Chondrocyte (in vitro differentiated cells): ENCODE measurements at places on chromosomes 6 and 20. TPM values are rescaled to one million over a fixed set of nuclear protein-coding genes. Genes with fewer than 3 reads are reported as not detected.
A peak's percentile ranks its signal among the peaks of the same experiment; 100 is the strongest.

The LINC00237 gene
- total RNA-seq: not detected in 3 replicates

The ENPP1 gene
- total RNA-seq: 8.1 to 23.6 TPM (median 8.6 TPM) in 3 replicates

The VSX1 gene
- total RNA-seq: not detected in 3 replicates

The HLA-B gene
- 149 to 216 TPM (median 206 TPM) in 3 replicates for total RNA-seq

DNA sequence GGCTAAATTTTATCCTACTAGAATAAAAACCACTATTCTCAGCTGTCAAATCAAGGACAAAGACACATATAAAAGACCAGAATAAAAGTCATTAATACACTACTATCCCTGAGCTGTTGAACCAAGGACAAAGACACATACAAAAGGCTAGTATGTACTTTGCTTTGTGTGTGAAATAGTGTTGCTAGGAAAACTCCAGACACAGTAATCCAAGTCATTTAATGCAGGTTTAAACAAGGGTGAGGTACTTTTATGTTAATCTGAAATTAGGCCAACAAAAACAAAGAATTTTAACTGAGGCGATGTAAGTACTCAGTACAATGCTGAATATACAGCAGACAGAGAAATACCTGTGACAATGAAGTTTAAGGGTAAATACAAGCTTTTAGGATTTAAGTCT lies 18.9 kb downstream of the GCLC start:
- H3K4me3 ChIP-seq: no peak overlapping the region
- H3K27me3 ChIP-seq: no peaks in the 10 kb centered on the region
- no peak overlapping the region for H3K27ac ChIP-seq
- peaks cover 78% of the 10 kb centered on the region for H3K4me1 ChIP-seq
- DNase-seq: no peak

- H3K27me3 ChIP-seq: no peaks in the 10 kb centered on the region
- DNase-seq: no peak
- no peak overlapping the region for H3K27ac ChIP-seq
- no peak overlapping the region for H3K4me3 ChIP-seq
- H3K36me3 ChIP-seq: peaks cover 1% of the 10 kb centered on the region
Measured at GRCh38 chr20:60039526-60039925, 81.3 kb downstream of the CDH26 start.

DNA sequence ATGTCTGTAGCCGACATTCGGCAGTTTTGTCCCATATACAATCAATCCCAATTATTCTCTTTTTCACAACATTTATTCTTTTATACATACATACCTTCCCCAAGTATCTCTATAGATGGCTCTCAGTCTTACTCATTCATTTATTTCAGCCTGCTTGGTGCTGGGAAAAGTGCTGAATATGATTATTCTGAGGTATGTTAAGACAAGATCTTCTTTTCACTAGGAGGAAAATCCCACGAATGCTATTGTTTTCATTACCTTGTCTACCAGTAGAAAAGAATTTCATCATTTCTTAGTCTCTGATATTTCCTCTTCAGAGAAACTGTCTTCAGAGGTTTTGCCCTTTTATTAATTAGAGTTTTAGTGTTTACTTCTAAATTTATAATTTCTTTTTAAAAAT lies 13.7 kb upstream of the BPIFA3 start:
- peaks cover 48% of the 10 kb centered on the region for H3K27me3 ChIP-seq
- H3K4me1 ChIP-seq: no peaks in the 10 kb centered on the region
- H3K4me3 ChIP-seq: no peak overlapping the region

DNA sequence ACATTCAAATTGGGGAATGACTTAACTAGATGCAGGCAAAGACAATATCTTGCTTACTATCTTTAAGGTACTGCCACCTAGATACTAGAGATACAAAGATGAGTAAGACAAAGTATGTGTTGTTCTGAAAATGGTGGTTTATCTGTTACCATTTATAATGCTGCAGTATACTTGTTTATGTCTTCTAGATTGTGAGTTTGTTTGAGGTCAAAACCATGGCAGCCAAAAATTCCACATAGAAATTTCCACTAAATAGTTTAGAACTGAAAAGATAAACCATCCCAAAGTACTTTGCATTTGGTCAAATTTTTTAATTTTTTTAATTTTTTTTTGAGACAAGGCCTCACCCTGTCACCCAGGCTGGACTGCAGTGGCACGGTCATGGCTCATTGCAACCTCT lies 150.8 kb downstream of the SOX4 start:
- no peak for DNase-seq
- no peak overlapping the region for H3K27ac ChIP-seq
- H3K27me3 ChIP-seq: no peaks in the 10 kb centered on the region
- H3K4me1 ChIP-seq: peaks cover 42% of the 10 kb centered on the region
- no peaks in the 10 kb centered on the region for H3K36me3 ChIP-seq

DNA sequence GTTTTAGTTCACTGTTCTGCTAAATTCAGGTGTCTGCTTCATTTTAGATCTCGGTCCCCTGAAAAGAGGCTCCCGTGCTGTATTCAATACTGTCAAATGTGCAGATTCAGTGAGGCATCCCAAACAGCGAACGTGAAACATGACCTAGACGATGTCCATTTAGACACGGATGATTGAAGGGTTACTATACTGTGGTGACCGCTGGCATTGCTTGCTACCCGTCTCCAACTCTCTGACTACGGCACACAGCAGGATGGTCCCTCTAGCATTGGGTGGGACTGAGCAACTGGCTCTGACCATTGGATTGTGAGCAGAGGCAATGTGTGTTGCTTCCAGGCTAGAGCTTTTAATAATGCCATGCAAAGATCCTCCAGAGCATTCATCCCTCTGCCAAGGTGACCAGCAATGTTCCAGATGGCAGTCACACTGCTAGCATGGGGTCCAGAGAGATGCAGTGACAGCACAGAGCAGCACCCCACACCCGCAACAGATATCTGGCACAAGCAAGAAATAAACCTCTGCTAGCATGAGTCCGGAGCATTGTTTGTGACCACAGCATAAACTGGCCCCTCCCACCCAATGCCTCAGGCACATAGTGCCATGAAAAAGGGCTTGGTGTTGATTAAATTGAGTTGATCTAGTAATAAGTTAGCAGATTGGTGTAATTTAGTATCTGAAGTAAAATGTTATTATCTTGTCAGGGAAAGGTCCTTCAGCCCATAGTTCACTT lies 9.0 kb downstream of the METTL24 start:
- no peak for DNase-seq
- H3K27ac ChIP-seq: no peak overlapping the region
- H3K36me3 ChIP-seq: peaks cover 1% of the 10 kb centered on the region
- peaks cover 9% of the 10 kb centered on the region for H3K4me1 ChIP-seq
- no peak overlapping the region for H3K4me3 ChIP-seq
- peaks cover 14% of the 10 kb centered on the region for H3K27me3 ChIP-seq

- H3K27ac ChIP-seq: no peak overlapping the region
- DNase-seq: no peak
- H3K36me3 ChIP-seq: peaks cover 27% of the 10 kb centered on the region
- H3K4me3 ChIP-seq: no peak overlapping the region
Measured at GRCh38 chr20:18548465-18548864, 18.8 kb upstream of the SMIM26 start.

- no peaks in the 10 kb centered on the region for H3K36me3 ChIP-seq
- H3K27ac ChIP-seq: no peak overlapping the region
- peaks cover 24% of the 10 kb centered on the region for H3K27me3 ChIP-seq
Measured at GRCh38 chr20:5735845-5736510, 14.2 kb upstream of the SHLD1 start.

DNA sequence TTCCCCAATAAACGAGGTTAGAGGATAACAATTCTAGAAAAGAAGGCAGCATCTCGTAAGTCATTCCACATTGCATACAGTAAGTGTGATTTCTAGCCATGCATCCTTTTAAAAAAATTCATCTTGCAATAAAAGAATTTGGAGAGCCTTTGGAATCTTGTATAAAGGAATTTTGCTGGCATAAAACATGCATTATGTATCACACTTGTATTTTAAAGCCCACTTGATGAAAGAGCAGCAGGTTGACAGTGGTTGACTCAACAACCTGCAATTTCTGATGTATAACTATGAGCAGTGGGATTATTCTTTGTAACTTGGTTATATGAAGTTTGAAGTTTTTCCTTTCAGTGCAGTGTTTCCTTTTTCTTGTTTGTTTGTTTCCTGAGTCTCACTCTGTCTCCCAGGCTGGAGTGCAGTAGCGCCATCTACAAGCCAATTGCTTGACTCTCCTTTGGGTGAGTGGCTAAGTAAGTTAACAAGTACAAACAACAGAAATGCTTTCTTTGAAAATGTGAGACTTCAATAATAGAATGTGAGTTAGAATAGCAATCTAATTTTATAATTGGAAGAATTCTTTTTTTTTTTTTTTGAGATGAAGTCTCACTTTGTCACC lies 39.9 kb downstream of the JARID2 start:
- no peaks in the 10 kb centered on the region for H3K27me3 ChIP-seq
- H3K27ac ChIP-seq: peak overlapping the region; percentile 66
- H3K4me1 ChIP-seq: peaks cover 49% of the 10 kb centered on the region
- H3K4me3 ChIP-seq: no peak overlapping the region
